ENCODE measurements at places on chromosomes 5 and 9. TPM values are rescaled to one million over a fixed set of nuclear protein-coding genes. Genes with fewer than 3 reads are reported as not detected.
A peak's percentile ranks its signal among the peaks of the same experiment; 100 is the strongest.

DNA sequence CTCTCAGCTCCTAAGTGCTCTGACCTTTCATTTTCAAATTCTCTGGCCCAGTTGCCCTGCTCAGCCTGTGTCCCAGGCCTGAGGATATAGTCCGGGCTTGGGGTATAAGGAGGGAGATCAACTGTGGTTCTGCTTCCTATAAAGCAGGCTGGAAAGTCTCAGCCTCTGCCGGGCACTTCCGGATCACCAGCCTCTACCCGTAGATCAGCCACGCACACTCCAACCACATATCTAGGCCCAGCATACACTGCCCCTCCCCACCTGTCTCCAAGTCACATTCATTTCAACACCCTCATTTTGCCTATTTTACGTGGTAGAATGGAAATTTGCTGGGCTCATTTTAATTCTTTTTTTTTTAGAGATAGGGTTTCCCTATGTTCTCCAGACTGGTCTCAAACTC is 3.1 kb downstream of the ZER1 start:
- DNase-seq = no peak

The SV2C gene
- 1.3 TPM for polyA plus RNA-seq

The PDE6A gene
- 0.16 TPM for polyA plus RNA-seq

The FIBCD1 gene
- polyA plus RNA-seq = 0.56 TPM

DNA sequence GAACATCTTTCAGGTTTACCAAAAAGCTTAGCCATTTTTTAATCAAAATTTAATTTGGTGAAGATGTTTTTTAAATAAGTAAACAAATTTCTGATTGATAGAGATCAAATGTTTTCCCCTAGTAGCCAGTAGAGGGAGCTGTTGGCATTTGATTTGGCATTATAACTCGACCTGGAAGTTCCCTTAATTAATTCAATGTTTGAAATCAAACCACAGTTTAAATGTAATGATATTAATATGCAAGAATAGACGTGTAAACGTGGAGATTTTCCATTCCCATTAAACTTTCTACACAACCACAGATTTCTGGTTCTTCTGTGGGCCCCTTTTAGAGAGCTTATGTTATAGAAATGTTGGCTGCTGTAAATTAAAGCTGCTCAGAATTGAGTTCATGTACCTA is 148.1 kb upstream of the MPDZ start:
- peak; percentile 29 for DNase-seq

The NRG2 gene
- 1.9 TPM for polyA plus RNA-seq

- no peak for DNase-seq
Measured at GRCh38 chr5:159456722-159457465, 126.6 kb upstream of the IL12B start.

DNA sequence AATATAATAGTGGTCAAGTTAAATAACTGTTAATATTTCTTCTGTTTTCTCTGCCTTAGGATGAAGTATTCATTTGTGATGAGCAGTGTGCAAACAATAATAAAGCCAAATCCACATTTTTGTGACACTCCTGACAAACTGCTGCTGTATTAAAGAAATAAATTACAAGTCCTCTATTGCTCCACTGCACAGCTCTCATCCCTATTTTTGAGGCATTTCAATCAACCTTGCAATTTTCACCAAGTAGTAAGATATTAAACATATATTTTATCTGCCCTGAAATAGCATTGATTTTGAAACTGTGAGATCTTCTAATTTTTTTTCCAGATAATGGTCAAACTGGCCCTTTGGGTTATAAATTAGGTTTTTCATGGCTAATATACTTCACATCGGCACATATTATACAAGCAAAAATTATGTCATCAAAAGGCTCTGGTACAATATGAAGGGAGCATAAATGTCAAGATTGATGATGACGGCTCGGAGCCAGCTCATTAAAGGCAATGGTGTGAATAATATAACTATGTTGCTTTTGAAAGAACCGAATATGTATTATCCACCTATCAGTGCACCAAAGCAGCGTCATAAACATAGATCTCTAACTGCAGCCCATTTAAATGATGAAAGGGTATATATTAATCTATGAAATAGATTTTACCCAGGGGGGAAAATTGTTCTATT is 764.9 kb downstream of the DNAH5 start:
- DNase-seq = no peak

- no peak for DNase-seq
Measured at GRCh38 chr5:13601112-13601511, 343.4 kb downstream of the DNAH5 start.

The GFI1B gene
- 1.0 TPM for polyA plus RNA-seq

- DNase-seq = no peak
Measured at GRCh38 chr9:272251-273213, 57.9 kb downstream of the DOCK8 start.

GRCh38 chr5:157196045-157196444 is 15.4 kb downstream of the ITK start:
- DNase-seq = no peak

- DNase-seq = no peak
Measured at GRCh38 chr9:23611869-23612268, 214.2 kb downstream of the ELAVL2 start.

Measured in renal cortex interstitium (tissue), 15 donors.